ENCODE measurements at places on chromosomes 1 and 21.

DNA sequence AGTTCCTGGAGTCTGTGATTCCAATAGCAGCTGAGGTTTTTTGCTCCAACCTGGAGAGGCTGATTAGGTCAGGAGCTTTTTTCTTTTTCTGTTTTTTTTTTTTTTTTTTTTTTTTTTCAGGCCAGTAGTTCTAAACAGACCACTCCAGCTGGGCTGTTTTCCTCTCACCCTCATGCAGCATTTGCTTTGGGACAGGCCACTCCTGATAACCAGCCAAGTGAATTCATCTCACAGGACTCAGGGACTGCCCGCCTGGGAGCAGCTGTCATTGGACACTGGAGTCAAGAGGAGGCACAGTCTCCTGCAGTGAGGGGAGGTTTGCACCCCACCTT is 22.9 kb downstream of the PLXNA2 start:
- no peak for DNase-seq

- no peak for DNase-seq
Observed at GRCh38 chr21:34885125-34885524, 164.0 kb downstream of the RUNX1 start.

- DNase-seq: no peak
Observed at GRCh38 chr21:26405735-26406361, 167.2 kb downstream of the CYYR1 start.

DNA sequence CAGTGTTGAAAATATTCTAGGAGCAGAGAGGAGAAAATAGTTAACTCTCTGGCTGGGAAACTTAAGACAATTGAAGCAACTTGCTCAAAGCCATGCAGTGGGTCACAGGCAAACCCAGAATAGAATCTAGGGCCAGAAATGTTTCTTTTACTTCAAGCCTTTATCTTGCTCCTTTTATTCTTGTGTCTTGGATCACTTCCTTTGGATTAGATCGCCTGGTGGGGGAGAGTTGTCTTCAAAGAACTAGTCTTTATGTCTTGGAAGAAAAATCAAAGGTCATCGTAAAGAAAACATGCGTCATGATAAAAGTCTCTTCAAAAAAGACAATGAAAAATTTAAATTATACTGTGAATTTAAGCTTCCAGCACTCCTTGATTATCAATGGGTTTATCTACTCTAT is 493.6 kb upstream of the USP24 start:
- no peak for DNase-seq

DNA sequence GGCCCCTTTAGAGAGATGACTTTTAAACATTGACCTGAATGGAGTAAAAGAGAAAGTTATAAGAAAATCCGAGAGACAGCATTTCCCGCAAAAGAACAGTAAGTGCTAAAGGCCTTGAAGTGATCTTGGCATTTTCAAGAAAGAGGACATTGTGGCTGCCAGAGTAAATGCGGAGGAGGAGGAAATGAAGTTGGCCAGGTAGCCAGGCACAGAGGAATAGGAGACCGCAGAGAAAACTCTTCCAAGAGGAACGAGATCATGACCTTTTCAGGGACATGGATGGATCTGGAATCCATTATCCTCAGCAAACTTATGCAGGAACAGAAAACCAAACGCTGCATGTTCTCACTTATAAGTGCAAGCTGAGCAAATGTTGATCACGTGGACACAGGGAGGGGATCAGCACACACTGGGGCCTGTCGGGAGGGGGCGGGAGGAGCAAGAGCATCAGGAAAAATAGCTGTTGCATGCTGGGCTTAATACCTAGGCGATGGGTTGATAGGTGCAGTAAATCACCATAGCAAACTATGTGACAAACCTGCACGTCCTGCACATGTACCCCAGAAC is 49.7 kb downstream of the EEIG2 start:
- no peak for DNase-seq

DNA sequence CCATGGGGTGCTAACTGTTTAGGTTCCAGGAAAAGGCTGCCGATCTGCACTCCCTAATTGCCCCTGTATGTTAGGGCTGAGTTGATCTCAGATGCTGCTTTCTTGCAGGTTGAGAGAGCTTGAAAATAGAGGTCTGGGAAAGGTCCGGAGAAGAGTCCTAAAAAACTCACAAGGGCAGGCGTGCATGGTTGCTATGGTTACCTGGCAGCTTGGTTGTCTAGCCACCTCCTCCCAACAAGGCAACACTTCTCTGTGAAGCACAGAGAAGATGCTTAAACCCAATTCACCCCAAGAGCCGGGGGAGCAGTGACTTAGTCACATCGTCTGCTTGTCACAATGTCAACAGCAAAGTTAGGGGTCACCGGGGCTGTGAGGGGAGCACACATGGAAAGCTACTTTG is 31.0 kb upstream of the LRRC52 start:
- no peak for DNase-seq

Data from memory B cell (primary cell).